ENCODE measurements at places on chromosomes 16 and 17.

DNA sequence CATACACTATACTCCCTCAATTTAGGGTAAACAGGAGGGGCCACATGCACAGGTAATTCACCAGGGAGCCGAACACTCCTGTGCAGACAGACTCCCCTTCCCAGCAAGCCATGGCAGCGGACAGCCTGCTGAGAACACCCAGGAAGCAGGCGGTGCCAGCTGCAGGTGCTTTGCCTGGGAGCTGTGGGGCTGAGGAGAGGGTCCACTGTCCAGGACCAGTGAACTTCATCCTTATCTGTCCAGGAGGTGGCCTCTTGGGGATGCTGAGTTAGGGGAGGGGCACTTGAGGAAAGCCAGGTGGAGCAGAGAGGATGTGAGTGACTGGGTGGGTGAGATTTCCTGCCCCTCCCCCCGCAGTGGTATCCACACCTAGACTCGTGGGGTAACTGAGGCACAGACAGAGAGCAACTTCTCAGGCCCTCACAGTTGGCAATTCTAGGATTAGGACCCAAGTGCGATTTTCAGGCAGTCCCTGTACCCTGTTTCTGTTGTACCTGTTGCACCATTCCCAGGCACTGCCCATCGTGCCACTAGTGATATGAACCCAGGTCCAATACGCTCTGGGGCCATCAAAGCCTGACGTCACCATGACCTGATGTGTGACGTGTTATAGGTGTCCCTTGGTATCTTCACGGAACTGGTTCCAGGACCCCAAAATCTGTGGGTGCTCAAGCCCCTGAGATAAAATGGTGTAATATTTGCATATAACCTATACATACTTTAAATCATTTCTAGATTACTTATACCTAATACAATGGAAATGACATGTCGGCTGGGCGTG lies 1.2 kb downstream of the GRN start:
- DNase-seq: no peak

DNA sequence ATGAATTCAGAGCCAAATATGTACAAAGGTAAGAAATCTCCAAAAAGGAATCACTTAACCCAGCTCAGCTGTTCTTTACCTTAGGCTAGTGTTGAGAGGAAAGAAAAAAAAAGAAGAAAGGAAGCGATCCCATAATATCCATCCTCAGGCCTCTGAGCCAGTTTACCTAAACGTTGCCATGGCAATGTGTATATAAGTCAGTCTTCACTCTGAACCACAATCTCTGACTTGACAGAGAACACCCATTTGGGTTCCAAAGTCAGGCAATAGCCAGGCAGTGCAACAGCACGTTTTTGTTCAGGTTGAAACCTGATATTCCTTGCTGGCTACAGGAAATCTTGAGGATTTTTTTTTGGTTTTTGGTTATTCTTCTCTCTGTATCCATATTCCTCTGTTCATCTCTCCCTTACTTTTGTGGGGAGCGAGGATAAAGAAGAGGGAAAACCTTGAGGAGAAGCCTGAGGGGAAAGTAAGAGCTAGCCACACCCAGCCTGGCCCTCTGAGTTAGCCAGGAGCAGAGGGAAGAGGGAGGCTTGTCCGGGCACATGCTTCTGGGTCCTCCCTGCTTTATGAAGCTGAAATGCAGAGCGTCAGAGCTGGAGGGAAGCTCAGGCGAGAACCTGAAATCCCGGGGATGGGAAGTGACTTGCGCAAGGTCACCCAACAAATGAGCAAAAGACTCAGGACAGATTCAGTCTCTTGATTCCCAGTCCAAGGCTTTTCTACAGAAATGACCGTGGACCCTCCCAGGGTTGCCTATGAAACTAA lies 152.7 kb downstream of the SOX9 start:
- DNase-seq: no peak

DNA sequence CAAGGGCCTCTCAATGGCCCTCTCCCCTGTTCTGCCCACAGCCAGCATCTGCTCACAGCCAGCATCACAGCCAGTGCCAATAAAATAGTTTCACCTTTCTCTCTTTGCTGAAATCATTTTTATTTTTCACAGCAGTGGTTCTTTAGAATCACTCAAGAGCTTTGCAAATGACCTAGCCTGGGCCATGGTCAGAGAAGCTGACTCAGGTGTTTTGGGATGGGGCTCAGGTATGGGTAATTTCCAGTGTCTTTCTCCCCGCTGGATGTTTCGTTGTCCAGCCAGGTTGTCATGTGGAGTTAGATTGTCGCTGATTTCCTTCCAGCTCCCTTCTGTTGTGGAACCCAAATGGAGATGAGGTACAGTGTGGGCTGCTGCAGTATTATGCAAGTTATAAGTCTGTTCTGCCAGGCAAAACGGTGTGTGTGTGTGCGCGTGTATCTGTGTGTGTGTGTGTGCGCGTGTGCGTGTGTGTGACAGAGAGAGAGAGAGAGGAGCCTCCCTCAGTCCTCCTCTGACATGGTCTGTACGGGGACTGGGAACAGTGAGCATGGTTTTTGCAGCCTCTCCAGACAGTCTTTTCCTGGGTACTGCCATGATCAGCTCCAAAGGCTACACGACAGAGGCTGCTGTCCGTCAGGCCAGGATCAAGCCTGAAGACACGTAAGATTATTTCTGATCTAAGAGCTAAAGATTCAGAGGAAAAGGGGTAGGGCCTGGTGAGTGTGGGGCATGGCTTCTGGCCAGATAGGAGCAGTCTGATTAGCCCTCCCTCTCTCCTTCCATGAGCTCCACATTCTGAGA lies 1.4 kb upstream of the PMP22 start:
- DNase-seq: no peak

- no peak for DNase-seq
Measured at GRCh38 chr17:50634224-50634914, at the start of gene ABCC3. TSS of gene ABCC3 (plus strand) at chr17:50634881. CDS start at chr17:50634937, 56 bp downstream.

DNA sequence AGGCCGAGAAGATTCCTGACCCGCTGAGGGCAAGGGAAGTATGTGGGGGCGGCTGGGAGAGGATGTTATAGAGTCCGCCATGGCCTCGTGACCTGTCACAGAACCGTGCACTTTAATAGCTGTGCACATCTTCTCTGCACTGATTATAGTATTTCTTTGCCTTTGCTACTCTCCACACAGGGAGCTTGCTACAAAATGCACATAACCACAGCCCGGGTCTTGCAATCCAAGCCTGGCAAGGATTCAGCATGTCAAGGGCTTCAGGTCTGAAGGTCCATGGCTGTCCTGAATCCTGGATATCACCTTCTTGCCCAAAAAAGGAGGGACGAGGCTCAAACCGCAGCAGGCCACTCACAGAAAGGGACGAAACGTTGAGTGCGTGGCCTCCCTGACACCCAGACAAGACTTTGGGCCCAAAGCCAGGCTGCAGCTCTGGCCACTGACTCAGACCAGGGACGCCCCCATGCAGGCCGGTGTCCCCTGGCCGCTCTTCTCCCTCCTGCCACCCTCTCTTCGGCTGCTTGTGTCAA lies 43.7 kb downstream of the USP22 start:
- DNase-seq: no peak

- no peak for DNase-seq
Measured at GRCh38 chr17:75151930-75152329, 2.4 kb downstream of the JPT1 start.

DNA sequence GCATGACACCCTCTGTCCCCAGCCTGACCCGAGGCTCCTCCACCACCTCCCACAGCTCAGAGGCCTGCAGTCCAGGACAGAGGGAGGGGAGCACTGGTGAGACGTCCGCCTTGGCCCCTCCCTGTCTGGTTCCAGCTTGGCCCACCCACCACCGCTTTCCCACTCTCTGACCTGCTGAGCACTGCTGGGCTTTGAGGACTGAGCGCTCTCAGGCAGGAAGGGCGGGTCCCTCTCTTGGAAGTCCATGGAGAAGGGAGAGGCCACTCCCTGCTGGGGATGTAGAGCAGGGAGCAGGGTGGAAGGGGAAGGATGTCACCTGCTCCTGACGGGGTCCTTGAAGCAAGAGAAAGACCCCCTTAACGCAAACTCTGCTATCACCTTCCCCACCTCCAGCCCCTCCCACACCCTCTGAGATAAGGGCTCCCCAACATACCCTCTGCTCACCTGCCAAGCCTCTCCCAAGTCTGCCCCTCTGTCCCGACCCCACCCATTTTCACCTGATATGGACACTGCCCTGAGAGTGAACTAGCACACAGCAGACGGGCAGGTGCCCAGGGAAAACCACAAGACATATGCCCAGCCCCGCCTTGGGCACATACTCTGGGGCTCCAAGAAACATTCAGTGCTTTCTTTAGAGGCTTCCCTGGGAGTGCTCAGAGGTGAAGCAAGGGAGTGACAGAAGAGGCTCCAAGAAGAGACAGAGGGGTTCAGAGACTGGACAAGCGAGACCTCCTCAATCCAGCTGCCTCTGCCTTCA lies 1.4 kb downstream of the OSBPL7 start:
- no peak for DNase-seq

DNA sequence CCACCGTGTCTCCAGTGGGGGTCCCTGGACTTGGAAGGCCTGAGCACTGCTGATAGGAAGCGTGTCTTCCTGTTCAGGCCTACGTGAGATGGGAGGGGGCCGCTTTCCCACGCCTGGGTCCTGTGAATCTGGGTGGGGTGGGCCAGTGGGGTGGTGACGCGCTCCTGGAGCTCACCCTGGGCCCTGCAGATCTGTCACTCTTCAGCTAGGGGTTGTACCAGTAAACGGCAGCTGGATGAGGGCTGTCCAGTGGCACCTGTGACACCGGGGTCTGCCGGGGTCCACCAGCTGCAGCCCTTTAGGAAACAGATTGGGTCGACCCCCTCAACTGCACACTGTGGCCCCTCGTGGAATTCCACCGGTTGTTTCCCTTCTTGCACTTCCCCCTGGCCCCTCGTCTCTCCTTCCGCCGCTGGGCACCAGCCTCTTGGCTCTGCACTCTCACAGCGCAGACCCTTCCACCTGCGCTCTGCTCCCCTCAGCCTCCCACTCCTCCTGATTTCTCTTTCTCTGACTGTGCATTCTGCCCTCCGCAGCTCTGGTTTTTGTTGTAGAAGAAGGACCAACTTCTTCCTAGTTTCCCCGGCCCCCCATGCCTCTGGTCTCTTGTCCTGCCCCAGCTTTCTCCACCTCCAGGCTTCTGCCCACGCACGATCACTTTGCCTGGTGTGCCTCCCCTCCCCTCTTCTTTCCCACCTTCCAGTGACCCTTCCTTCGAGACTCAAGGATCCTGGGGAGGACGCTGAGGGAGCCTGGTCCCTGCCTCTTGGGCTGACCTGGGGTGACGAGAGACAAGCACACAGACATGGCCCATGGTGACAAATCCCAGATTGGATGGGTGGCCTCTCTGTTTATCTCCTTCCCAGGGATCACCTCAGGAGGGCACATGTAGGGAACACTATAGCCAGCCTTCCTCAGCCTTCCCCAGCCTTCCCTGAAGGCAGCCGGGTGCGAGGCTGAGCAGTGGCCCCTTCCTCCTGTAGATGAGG lies 4.8 kb downstream of the MRC2 start:
- DNase-seq: no peak

DNA sequence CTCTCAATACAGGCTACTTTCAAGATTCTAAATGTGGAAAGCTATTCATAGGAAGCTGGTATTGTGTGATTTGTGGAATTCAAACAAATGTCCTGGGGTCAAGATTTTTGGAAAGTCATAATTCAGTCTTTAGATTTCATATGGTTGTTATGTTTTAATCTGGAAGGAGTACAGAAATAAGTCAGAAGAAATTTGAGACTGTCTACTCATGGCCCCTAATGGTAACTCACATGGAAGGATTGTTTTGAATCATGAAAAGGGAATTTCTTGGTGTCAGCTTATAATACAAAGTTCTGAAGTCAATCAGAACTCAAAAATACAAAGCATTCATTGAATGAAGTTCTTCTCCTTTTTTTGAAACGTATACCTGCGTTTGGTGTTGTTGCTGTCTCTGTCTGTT lies 3.1 kb downstream of the KCNJ2 start:
- DNase-seq: no peak

DNA sequence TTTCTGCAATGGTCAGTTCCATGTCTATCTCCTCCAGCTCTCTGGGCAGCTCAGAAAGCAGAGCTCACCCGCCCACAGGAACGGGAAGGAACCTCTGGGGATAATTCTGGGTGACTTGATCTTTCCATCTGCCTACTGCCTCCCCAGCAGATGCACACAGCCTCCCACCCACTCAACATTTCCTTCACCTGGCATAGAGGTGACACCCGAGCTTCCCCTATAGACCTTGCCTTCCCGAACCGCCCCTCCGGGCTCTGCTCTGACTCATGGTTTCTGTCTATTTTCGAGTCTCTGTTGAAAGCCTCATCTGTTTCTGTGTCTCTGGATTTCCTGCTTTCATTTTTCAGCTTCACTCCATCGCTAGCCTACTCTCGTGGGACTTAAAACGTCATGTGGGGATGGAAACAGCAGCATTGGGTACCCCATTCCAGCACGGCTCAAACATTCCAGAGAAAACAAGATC lies 11.4 kb downstream of the GGA3 start:
- peak; percentile 37 for DNase-seq

- peak; percentile 26 for DNase-seq
Measured at GRCh38 chr16:22358000-22358399, 16.4 kb downstream of the CDR2 start.

GRCh38 chr17:13594762-13595598 lies 6.7 kb downstream of the HS3ST3A1 start:
- DNase-seq: peak; percentile 90

- no peak for DNase-seq
Measured at GRCh38 chr16:46746821-46747776, 1.0 kb downstream of the MYLK3 start.

- DNase-seq: no peak
Measured at GRCh38 chr17:18004345-18004744, 31.7 kb downstream of the DRC3 start.

DNA sequence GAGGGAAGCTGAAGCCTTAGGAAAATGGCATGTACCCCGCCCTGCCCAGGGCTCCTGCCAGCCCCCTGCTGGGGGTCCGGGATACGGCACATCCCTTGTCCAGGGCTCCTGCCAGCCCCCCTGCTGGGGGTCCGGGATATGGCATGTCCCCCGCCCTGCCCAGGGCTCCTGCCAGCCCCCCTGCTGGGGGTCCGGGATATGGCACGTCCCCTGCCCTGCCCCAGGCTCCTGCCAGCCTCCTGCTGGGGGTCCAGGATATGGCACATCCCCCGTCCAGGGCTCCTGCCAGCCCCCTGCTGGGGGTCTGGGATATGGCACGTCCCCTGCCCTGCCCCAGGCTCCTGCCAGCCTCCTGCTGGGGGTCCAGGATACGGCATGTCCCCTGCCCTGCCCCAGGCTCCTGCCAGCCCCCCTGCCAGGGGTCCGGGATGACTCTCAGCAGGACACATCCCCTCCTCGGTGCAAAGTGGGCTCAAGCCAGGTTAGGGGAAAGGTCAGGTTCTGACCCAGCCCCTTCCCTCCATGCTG lies 43.2 kb downstream of the RPH3AL start:
- DNase-seq: no peak

DNA sequence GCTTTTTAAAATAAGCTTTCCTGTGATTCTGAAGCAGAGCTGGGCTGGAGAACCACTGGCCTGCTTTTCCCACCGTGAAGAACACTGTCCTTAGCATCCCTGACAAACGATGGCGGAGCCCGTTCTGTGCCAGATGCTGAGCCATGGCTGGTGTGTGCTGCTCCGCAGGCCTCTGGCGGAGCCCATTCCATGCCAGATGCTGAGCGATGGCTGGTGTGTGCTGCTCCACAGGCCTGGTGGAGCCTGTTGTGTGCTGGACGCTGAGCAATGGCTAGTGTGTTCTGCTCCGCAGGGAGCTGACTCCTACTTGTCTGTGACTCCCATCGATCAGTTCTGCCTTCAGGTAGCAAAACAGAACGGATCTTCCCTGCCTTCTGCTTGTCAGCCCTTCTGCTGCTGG lies 4.3 kb downstream of the ENDOV start:
- no peak for DNase-seq

GRCh38 chr16:85858984-85859817 lies 39.8 kb upstream of the IRF8 start:
- DNase-seq: no peak

Measured in activated gamma-delta T cell treated with Interleukin-2 at 50 U/mL for 16 hours (primary cell).